ENCODE measurements at places on chromosomes 2 and 18.

DNA sequence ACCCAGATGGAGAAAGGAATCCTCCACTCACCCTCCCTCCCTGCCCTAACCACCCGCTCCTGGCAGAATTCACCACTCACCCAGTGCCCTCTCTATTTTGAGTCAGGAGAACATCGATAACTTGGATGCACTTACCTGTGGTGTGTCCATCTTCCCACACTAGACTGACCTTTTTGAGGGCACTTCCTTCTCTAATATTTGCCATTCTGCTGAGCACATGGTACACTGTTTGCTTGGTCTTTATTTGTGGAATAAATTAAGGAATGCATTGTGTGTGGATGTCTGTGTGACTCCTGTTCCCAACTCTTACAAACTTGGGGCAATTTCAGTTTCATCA, 133.7 kb downstream of the ACKR3 start:
- H3K36me3 ChIP-seq, result no peaks in the 10 kb centered on the region
- no peaks in the 10 kb centered on the region for H3K27me3 ChIP-seq
- DNase-seq, result no peak
- H3K4me1 ChIP-seq, result peaks cover 6% of the 10 kb centered on the region

DNA sequence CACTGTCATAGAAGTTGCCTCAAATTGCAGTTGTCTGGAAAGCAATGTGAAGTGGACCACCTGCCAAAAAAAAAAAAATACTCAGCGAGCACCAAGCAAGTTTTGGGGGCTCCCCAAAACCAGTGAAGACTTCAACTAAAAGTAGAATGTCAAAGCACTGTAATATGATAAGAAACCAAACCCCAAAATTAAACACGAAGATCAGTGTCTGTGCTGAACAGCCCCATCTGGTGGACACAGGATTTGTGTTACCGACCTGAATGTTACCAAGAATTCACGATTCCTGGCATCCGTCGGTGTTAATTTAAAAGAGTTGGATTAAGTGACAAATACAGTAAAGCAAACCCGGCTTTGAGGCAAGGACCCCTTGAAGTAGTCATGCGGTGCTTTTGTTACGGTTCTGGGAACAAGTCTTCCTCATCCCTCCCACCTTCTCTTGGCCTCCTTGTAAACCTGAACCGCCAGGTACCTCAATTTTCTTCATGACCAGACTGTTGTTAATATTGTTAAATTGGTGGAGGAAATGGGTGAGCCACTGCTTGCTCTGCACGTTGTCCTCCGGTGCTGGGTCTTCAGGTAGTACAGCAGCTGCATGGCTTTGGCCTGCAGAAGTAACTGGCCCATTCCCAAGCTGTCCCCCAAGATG, 31.3 kb upstream of the SSB start:
- no peak overlapping the region for H3K27ac ChIP-seq
- no peak overlapping the region for H3K4me3 ChIP-seq
- DNase-seq, result no peak
- H3K36me3 ChIP-seq, result peaks cover 1% of the 10 kb centered on the region
- H3K27me3 ChIP-seq, result no peaks in the 10 kb centered on the region

DNA sequence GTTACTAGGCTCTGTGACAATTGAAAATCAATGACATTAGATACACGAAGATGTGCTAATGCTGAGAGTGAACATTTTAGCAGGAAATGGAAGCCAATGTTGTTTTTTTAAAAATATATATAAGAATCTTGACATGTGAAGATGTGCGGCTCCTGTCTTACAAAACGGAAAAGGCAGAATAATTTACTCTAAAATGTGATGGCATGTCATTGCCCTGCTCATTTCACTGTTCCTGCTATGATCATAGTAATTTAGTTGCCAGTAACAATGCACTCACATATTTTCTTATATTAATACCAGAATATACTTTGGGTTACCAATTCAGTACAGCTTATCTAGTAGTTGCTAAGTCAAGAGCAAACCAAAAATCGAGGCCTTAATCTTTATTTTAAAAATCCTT, 10.3 kb downstream of the EPHA4 start:
- no peak overlapping the region for H3K4me3 ChIP-seq
- DNase-seq, result no peak
- no peaks in the 10 kb centered on the region for H3K27me3 ChIP-seq

DNA sequence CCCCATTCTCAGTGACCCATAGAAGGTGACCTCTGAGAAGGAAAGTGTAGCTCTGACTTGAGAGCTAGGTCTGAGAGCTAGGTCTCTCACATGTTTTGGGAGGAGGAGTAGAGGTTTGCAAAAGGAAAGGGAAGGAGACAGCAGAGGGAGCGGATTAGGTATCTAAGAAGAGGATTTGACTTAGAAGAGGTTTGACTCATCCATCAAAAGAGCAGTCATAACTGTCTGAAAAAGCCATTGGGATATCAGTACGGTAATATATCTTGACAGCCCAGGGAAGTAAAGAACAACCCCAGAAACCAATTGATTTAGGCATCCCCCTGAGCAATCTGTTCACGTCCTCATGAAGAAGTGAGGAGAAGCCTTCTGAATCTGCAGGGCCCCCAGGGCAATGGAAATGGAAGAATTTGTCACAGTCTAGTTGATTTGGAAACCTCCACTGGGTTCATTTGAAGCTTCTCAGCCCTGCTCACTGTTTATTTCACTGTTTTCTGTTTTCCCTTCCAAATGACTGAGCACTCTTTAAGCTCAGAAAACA, 19.3 kb downstream of the OXER1 start:
- no peaks in the 10 kb centered on the region for H3K27me3 ChIP-seq
- H3K4me1 ChIP-seq, result peaks cover 3% of the 10 kb centered on the region
- H3K4me3 ChIP-seq, result no peak overlapping the region
- no peak overlapping the region for H3K27ac ChIP-seq
- H3K36me3 ChIP-seq, result peaks cover 12% of the 10 kb centered on the region

DNA sequence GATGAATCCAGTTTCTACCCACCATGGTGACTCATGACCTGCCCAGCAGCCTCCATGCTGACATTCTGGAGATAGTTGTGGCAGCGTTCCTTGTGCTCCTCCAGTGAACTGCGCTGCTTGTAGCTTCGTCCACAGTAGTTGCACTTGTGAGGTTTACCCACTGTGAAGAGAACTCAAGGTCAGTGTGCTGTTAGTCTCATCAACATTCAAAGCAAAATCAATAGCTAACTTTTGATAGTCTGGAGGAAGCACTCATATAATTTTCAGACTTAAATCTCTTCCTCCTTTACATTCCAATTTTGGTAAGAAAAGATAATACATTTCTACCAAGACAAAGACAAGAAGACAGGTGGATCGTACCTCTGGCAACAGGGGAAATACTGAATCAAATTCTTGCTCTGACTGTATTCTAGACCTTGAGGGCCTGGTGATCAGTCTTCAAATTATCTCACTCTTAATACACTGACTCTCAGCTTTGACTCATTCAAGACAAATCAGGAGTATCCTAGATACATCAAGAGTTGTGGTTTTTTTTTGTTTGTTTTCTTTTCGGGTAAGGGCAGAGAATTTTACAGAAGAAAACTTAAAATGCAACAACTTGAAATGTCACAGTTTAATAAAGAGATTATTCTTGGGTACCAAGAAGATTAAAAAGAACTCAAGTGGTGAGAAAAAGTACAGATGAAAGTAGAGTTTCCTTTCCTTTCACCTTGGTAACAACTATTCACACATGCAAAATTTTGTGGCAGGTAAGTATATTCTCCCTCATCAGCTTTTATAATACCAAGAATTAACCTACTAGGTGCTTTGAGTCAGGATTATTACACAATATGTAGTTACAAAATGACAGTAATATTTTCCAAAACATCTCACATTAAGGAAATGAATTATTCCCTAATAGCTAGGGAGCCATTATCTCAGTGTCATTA, 129.2 kb downstream of the IKZF2 start:
- DNase-seq, result no peak
- peaks cover 10% of the 10 kb centered on the region for H3K4me1 ChIP-seq
- no peak overlapping the region for H3K27ac ChIP-seq
- peaks cover 7% of the 10 kb centered on the region for H3K36me3 ChIP-seq

GRCh38 chr2:72942293-72942692, 25.0 kb downstream of the EMX1 start:
- no peak overlapping the region for H3K4me3 ChIP-seq
- no peak for DNase-seq
- peaks cover 13% of the 10 kb centered on the region for H3K27me3 ChIP-seq
- no peak overlapping the region for H3K27ac ChIP-seq
- peaks cover 14% of the 10 kb centered on the region for H3K36me3 ChIP-seq

- no peaks in the 10 kb centered on the region for H3K36me3 ChIP-seq
- no peak for DNase-seq
- H3K27me3 ChIP-seq, result no peaks in the 10 kb centered on the region
- H3K27ac ChIP-seq, result peak overlapping the region; percentile 60
- H3K4me1 ChIP-seq, result peaks cover 32% of the 10 kb centered on the region
- no peak overlapping the region for H3K4me3 ChIP-seq
Observed at GRCh38 chr2:19823507-19823906, 78.3 kb downstream of the TTC32 start.

DNA sequence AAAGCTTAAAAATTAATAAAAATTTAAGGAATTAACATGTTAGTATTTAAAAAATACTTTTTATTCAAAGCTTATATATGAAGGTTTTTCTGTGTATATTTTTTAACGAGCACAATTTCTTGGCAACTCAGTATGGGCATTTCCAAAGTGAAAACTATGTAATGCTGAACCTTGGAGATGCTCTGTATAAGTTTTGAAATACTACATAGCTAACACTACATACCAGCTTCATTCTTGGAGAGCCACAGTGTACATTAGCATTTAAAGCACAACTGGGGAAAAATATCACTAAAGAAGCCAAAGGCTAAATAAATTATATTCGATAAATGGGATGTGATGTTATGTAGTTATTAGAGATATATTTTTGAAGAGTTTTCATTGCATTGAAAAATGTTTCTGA, 446.5 kb downstream of the CCDC85A start:
- H3K4me1 ChIP-seq, result no peaks in the 10 kb centered on the region
- H3K27me3 ChIP-seq, result peaks cover 3% of the 10 kb centered on the region
- H3K4me3 ChIP-seq, result no peak overlapping the region
- no peak for DNase-seq
- no peaks in the 10 kb centered on the region for H3K36me3 ChIP-seq

GRCh38 chr2:212897296-212897695, 254.1 kb downstream of the IKZF2 start:
- no peaks in the 10 kb centered on the region for H3K36me3 ChIP-seq
- H3K4me3 ChIP-seq, result no peak overlapping the region
- no peak overlapping the region for H3K27ac ChIP-seq

- no peaks in the 10 kb centered on the region for H3K36me3 ChIP-seq
- peaks cover 51% of the 10 kb centered on the region for H3K4me1 ChIP-seq
Observed at GRCh38 chr18:9101730-9102507, 580 bp upstream of the NDUFV2 start.

DNA sequence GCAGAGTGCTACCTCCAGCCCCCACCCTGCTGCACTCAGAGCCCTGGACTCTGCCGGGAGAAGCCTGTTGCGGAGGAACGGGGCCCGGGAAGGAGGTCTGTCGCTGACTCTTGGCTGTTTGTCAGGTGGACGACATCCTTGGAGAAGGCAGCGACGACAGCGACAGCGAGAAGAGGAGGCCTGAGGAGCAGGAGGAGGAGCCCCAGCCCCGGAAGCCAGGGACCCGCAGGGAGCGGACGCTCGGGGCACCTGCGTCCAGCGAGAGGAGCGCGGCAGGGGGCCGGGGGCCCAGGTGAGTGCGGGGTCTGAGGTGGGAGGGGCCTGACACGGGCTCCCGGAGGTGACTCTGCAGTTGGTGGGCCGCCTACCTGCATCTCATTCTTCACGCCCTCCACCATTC, 56.6 kb downstream of the CTDP1 start:
- H3K27ac ChIP-seq, result no peak overlapping the region
- no peaks in the 10 kb centered on the region for H3K27me3 ChIP-seq
- no peak overlapping the region for H3K4me3 ChIP-seq
- peak; percentile 83 for DNase-seq

GRCh38 chr2:39593439-39594393, 72.0 kb upstream of the TMEM178A start:
- DNase-seq, result no peak
- no peaks in the 10 kb centered on the region for H3K36me3 ChIP-seq
- H3K27ac ChIP-seq, result peak overlapping the region; percentile 83
- H3K4me3 ChIP-seq, result no peak overlapping the region
- peaks cover 9% of the 10 kb centered on the region for H3K4me1 ChIP-seq
- no peaks in the 10 kb centered on the region for H3K27me3 ChIP-seq

- peaks cover 1% of the 10 kb centered on the region for H3K36me3 ChIP-seq
- no peaks in the 10 kb centered on the region for H3K4me1 ChIP-seq
- H3K4me3 ChIP-seq, result no peak overlapping the region
- no peak for DNase-seq
Observed at GRCh38 chr2:5474716-5475115, 217.5 kb upstream of the SOX11 start.

DNA sequence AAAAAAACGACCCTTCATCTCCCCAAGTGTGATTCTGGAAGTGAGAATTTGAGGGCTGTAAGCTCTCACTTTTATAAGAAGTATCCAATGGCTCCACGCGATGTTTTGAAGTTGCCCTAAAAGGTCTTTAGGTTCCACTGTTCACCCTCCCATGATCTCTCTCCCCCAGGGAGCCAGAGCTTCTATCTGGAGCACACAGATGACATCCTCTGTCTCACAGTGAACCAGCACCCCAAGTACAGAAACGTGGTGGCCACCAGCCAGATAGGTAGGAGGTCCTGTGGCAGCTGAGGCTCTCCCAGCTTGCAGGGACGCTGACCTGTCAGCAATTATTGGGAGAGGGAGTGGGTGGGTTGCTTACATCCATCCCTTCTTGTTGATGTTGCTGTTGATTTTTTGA, 97.8 kb downstream of the RTN4 start:
- H3K4me1 ChIP-seq, result peaks cover 11% of the 10 kb centered on the region
- no peak for DNase-seq
- H3K27me3 ChIP-seq, result no peaks in the 10 kb centered on the region
- no peaks in the 10 kb centered on the region for H3K36me3 ChIP-seq
- H3K27ac ChIP-seq, result no peak overlapping the region
- H3K4me3 ChIP-seq, result no peak overlapping the region

GRCh38 chr2:150208689-150209088, 278.8 kb downstream of the RND3 start:
- H3K4me1 ChIP-seq, result peaks cover 36% of the 10 kb centered on the region
- no peak for DNase-seq
- H3K27ac ChIP-seq, result no peak overlapping the region
- no peaks in the 10 kb centered on the region for H3K36me3 ChIP-seq

- no peak overlapping the region for H3K4me3 ChIP-seq
- H3K27ac ChIP-seq, result peak overlapping the region; percentile 5
- H3K4me1 ChIP-seq, result peaks cover 13% of the 10 kb centered on the region
- no peaks in the 10 kb centered on the region for H3K27me3 ChIP-seq
- no peaks in the 10 kb centered on the region for H3K36me3 ChIP-seq
- DNase-seq, result no peak
Observed at GRCh38 chr2:164922134-164922533, 33.2 kb downstream of the SLC38A11 start.

GRCh38 chr2:19848952-19849351, 52.8 kb downstream of the TTC32 start:
- no peaks in the 10 kb centered on the region for H3K36me3 ChIP-seq
- no peak overlapping the region for H3K27ac ChIP-seq
- no peaks in the 10 kb centered on the region for H3K4me1 ChIP-seq
- H3K27me3 ChIP-seq, result no peaks in the 10 kb centered on the region
- DNase-seq, result no peak
- H3K4me3 ChIP-seq, result no peak overlapping the region

GRCh38 chr18:79258447-79258846, 137.3 kb upstream of the NFATC1 start:
- no peak overlapping the region for H3K4me3 ChIP-seq
- H3K27ac ChIP-seq, result no peak overlapping the region
- H3K4me1 ChIP-seq, result no peaks in the 10 kb centered on the region
- no peaks in the 10 kb centered on the region for H3K27me3 ChIP-seq
- no peak for DNase-seq
